ENCODE measurements at places on chromosomes 7 and 10.
A peak's percentile ranks its signal among the peaks of the same experiment; 100 is the strongest.

- DNase-seq = no peak
Observed at GRCh38 chr10:15361131-15361530, 10.0 kb downstream of the FAM171A1 start.

- no peak for DNase-seq
Observed at GRCh38 chr10:21524526-21525366, 736 bp downstream of the SKIDA1 start.

DNA sequence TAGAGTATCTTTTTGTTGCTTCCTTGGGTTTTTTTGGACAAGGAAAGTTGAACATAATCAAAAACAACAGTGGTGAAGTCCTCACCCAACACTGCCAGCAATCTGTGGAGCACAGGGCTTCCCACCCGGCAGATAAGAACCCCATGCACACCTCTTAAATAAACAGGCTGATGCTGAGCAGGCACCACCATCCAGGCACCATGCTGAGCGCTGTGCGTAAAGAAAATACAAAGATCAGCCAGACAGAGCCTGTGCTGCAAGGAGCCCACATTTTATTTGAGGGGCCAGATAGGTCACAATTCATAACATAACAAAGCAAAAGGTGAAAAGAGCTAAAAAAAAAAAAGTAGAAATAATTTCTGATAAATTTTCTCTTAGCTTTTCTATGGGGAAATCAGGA is 231.2 kb downstream of the PTPRN2 start:
- DNase-seq = peak; percentile 38

DNA sequence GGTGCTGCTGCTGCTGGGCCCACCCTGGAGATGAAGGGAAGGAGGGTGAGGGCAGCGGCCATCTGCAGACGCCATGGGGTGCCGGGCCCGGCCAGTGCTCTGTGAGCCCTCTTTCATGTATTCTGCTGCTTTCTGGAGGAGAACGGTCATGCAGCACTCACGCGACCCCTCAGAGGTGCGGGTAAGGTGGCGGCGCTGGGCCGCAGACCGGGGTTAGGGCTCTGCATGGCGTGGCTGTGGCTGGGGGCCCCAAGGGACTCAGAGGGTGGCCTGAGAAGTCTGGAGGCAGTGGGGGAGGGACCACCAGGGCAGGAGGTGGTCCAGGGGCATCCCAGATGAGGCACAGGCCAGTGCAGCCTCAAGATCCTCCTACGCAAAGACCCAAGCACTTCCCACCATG is 275.5 kb downstream of the ELFN1 start:
- DNase-seq = no peak

- peak; percentile 84 for DNase-seq
Observed at GRCh38 chr10:43304687-43305333, 37.9 kb upstream of the RASGEF1A start.

GRCh38 chr7:36306222-36306621 is 83.4 kb upstream of the ANLN start:
- DNase-seq = no peak

DNA sequence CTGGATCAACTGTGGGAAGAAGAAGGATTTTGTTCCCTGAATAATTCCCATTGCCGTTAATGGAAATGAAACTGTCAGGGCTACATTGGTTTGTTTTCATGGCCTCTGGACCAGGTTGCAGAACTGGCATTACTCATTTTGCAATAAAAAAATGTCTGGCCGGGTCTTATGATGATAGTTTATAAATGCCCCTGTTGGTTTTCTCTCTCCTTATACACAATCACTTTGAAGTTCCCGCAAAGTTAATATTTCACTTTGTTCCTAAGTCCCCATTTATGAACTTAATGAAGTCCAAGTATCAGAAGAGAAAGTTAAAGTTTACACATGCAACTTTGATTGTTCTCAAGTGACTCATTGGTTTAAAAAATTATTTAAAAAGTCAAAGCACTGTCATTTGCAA is 150.7 kb upstream of the PRR15 start:
- DNase-seq = no peak

DNA sequence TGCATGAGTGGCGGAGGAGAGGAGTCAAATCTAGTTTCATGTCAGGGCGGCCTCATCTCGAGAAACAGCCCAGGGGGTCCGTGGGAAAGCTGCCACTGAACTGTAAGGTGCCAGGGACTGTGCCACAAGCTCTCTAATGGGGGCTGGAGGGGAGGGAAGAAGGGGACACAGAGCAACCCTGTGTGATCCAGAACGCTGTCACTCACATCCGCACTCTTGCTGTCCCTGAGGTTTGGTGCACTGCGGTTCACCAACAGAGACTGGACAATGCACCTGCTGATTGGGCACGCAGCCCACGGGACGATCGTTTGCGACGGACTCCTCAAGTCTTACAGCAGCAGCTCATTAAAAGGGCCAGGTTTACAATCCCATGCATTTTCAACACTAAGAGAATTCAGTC is 47.7 kb downstream of the AMZ1 start:
- peak; percentile 56 for DNase-seq

GRCh38 chr10:5564537-5565204 is 39.9 kb downstream of the CALML3 start:
- DNase-seq = no peak

GRCh38 chr7:123941391-123942180 is 16.5 kb downstream of the SPAM1 start:
- DNase-seq = no peak

GRCh38 chr7:69091521-69091920 is 506.8 kb upstream of the AUTS2 start:
- no peak for DNase-seq

- no peak for DNase-seq
Observed at GRCh38 chr10:123269675-123270074, 115.5 kb downstream of the BUB3 start.

- DNase-seq = no peak
Observed at GRCh38 chr10:62046522-62047227, 145.2 kb downstream of the ARID5B start.

DNA sequence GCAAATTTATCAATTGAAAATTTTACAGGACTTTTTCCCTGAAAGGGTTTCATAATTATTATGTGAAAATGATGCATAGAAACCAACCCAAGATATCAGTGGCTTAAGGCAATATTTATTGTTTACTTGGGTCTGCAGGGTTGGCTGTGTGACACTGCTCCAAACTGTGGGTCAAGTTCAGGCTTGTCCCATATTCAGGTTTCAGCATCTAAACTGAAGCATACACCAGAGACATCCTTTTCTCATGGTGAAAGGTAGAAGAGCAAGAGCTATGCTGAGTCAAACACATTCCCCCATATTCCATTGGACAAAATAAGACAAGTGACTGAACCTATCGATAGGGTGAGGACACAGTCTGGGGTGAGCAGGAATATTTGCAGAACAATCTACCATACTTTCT is 110.9 kb downstream of the MAPK8 start:
- DNase-seq = no peak

- no peak for DNase-seq
Observed at GRCh38 chr7:132412435-132412834, 163.8 kb downstream of the PLXNA4 start.

GRCh38 chr10:17051851-17052250 is 77.8 kb downstream of the CUBN start:
- no peak for DNase-seq

DNA sequence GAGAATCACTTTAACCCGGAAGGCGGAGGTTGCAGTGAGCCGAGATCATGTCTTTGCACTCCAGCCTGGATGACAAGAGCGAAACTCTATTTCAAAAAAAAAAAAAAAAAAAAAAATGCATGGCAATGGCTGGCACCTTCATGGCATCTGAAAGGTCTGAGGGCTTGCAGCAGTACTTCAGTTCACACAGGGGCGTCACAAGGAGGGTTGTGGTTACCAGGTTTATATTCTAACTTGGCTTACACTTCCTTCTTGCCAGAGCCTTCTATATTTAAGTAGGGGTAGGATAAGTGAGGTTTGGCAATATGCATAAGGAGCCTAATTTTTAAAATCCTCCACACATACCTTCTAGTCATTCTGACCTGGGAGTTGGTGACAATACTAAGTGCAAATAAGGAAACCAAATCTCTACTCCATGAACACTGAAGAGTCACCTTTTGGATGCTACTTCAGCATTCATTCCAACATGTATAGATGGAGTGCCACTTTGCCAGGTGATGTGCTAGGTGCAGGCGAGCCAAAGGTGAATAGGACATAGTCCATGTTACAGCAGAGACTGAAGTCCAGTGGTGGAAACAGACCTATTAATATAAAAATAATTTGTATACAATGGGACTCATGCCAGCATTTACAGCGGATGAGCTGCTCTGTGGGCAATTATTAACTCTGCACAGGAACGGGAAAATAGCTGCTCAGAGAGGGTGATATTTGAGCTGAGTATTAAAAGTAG is 57.8 kb upstream of the PDCD4 start:
- DNase-seq = no peak

DNA sequence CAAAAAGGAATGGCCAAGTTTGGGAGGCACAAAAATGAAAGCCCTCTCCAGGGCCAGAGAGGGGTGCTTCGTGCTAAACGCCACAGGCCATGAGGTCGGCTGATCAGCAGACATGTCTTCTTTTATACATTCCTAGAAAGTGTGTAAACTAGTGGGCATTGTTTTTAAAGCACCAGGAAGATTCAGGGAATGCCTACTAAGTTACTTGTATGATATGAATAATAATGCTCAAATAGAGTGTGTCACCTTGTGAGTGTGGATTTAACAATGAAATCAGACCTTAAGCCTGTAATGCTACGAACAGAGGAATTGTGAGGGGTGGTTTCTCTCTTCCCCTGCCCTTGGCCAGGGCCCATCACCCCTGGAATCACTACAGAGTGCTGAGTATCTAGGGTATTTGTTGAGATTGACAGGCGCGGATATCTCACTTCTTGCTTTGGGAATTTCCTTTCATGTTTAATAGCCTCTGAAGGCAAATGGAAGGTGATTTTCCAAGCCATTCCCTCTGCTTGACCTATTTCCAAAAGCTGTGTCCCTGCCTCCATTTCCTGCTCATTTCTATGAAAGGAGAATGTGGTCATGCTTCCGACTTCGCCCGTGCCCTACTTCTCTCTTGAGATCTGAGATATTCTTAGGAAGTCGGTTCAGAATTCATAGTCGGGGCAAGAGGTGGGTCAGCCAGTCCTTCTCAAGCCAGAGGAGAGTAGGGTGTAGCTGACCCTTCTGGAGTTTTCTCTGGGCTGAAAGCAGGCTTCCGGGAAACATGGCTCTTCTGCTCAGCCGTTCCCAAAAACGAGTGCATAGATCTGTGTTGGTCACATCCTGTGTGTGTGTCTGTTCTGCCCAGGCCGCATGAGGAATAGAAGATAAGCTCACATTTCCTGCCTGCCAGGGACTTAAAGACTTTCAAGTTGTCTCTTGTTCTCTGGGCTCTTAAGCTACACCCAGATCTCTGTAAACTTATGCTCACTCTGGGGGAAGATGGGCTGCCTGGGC is 167.8 kb upstream of the ITGB1 start:
- DNase-seq = peak; percentile 58

GRCh38 chr7:71422104-71422503 is 290.2 kb downstream of the GALNT17 start:
- no peak for DNase-seq

DNA sequence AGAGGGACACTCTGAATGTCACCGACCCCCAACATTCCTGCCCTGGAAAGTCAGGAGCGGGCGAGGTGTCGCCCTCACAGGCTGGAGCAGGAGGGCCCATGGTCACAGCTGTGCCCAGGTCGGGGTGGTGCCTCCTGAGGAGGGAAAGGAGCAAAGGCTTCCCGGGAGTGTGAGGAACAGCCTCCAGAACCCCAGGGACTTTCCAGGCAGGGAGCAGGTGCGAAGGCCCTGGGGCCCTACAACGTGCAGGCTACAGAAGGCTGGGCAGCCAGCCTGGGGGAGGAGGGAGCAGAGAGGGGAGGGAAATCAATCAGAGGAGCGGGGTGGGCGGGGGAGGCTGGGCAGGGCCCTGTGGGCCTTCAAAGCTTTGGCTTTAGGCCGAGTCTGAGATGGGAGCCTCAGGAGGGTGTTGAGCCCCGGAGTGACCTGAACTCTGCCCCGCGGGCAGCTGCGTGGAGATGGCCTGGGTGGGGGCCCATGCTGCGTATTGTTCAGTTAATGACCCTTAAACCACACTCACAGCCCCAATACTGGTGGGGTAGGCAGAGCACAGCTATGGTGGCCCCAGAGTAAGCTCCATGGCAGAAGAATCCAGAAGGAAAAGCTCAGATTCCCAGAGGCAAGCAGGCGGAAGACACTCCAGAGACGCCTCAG is 44.2 kb upstream of the PPP2R2D start:
- DNase-seq = no peak

DNA sequence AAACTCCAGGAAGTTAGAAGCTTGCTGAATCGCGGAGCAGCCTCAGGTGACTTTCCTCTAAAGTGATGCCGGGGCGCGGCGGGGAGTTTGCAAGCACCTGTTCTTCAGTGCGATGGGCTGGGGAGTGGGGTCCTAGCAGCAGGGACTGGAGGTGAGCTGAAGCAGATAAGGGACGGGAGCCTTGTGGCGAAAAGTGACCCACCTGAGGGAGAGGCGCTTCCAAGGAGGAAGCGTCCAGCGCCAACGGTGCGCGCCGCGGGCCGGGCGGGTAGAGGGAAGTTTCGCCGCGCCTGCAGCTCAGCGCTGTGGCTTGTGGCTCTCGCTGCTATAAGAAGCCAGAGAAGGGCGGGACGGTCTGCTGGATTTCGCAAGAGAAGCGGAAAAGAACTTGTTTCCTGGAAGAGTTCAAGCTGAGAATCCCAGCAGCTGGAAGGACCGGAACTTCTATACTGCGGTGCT is at the start of gene STEAP4:
Gene STEAP4, minus strand, starts transcription at position 305 of the 459 bp plus-strand sequence. CDS start 22,625 bp downstream, outside the sequence.
- peak; percentile 94 for DNase-seq

DNA sequence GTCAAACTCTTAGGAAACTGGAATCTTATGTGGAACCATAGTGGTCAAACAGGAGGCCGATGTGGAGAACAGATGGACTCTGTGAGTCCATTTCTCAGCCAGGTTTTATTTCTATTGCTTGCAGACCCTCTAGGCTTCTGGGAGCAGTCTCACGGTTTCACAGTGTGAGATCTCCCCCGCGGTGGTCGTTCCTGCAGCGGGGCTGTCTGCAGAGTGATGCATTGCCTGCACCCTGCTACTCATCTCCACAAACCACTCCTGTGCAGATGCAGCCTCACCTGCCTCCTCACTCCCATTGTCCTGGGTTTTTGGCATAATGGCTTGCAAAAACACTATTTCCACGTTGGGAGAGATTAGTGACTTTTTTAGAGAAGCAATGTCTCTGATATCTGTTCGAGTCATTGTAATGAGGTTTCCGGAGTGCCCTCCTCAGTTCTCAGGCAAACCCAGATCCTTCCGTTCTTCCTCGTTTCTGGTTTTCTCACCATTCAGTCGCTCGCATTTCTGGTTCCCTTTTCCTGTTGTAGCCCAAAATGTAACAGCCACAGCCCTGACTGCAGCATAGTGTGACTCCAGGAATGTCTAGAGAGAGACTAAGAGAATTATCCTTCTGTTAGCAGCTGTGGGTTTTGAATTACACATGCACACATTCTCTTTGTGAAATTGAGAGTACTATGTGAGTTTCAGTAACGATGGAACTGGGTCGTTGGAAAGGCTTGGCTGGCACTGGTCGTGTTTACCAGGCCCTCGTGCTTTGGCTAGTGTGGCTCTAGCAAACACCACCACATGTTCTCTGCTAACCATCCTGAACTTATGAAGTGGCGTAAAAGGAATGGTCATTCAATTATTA is 30.2 kb downstream of the ACADSB start:
- DNase-seq = no peak

DNA sequence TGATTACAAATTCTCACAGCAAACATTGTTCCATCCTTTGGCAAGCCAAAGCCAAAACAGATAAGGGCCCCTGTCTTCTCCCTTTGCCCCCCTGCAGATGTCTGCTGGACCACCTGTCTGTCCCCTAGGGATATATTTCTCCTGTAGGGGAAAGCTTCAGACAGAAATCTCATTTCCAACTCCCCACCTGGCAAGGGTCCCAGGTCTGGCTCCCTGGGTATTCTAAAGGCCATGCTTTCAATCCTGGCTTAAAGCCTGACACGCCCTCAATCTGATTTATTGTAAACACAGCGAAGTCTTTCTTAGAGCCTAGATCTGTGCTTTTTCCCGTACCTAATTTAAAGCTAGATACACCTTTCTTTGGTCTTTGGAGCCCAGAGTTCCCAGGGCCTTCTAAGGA is 66.1 kb downstream of the KCNMA1 start:
- DNase-seq = no peak
